Hematopoietic multipotent progenitor cell (in vitro differentiated cells): ENCODE measurements at places on chromosomes 1 and 21.

- no peak for DNase-seq
Observed at GRCh38 chr1:27563591-27564471, 40.1 kb downstream of the AHDC1 start.

GRCh38 chr1:242605521-242605920 lies 81.0 kb upstream of the PLD5 start:
- DNase-seq, result no peak

- DNase-seq, result peak; percentile 60
Observed at GRCh38 chr1:66271216-66271903, 262.6 kb upstream of the SGIP1 start.

GRCh38 chr1:206606867-206607266 lies 5.4 kb downstream of the EIF2D start:
- peak; percentile 58 for DNase-seq

GRCh38 chr1:1067860-1068516 lies 6.1 kb downstream of the RNF223 start:
- no peak for DNase-seq

DNA sequence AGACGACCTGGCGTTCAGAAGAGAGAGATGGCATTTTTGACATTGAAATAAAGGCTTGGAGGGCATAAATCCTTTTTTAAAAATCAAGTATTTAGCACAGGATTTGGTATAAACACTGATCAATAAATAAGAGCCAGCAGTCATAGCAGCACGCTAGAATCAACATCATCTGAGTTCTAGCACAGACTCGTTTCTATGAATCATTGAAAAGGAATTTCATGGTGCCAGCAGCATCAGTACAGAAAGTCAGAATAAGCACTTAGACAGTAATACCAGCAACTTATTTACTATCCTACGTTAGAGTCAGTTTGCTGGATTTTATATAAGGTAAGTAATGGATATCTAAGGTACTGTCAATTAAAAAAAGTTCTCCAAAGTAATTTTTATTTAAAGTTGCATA lies 119.3 kb downstream of the HLCS start:
- DNase-seq, result no peak

DNA sequence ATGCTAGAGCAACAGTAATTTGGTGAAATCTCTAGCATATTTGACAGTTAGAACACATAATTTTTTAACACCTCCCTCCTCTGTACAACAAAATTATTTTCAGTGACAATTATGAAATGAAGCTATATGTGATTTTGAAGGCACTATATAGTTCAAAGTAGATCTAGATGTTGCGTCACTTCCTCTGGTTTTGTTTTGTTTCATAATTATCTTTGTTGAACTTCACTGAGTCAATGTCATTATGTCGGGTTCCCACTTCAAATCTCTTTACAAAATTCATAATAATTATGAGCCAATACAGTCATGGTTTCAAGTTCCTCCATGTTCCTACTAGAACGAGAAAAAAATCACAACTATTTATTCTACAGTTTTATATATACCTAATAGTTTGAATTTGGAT lies 254.8 kb upstream of the PLXNA2 start:
- DNase-seq, result no peak

GRCh38 chr1:4006676-4007374 lies 106.8 kb upstream of the C1orf174 start:
- DNase-seq, result peak; percentile 27

DNA sequence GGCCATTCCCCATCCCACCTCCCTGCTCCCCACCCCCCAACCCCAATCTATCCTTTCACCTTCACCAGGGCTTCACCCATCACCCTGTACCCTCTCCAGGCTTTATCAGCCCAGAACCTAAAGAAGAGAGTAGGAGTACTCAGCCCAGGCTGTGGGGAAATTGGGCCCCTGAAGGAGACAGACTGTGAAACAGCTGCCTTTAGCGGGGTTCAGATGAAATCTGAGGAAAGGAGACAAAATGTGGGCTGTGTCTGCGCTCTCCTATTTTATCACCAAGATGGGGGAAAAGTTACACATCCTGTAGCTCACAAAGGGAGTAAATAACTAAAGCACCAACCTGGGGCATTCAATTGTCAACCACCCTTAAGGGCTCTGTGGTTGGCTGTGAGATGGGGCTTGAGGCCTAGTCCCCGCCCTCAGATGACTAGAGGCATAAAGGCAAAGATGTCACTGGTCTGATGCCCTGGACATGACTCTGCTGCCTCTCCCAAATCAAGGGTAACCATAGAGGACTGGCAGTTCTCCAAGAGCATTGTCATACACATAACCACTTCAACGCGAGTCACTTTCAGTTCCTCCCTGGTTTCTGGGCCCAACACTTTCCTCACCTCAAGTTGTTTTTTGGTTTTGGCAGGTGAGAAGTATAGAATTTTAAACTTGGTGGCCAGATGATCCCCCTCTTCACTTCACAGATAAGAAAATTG lies 30.0 kb downstream of the SLC27A3 start:
- DNase-seq, result peak; percentile 96

GRCh38 chr1:11355559-11356475 lies 82.8 kb downstream of the UBIAD1 start:
- DNase-seq, result no peak

DNA sequence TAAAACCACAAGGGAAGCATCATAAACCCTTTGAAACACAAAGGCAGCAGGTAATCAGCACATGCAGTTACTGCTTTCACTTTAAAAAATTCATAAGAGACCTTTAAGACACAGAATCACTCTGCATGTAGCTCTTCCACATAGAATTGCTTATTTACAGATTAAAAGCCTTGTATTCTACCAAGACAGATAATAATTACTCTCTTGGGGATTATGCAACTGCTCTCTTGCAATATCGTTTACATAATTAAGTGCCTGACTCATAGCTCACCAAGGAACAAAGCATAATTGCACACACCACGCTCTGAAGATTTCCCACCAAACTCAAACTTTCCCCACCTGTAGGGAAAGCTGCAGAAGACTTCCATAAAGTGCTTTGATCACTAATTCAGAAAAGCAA lies 87.9 kb downstream of the VAV3 start:
- DNase-seq, result no peak

GRCh38 chr1:116794804-116795481 lies 40.7 kb downstream of the CD2 start:
- DNase-seq, result no peak

DNA sequence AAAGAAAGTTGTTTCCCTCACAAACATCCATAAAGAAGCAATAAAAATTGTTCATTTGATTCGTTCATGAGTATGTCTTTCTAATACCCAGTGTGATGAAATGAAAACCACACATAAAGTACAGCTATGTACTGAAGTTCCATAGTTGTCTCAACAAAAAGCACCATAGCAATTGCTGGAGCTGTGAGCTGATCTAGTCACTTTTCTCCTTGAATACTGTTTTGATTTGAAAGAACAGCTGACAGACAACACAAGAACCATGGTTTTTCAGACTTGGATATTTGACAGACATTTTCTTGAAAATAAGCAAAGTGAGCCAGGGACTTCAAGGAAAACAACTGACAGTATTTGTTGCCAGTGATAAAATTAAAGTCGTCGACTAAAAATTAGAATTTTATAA lies 237.1 kb upstream of the PLD5 start:
- no peak for DNase-seq
